Purkinje cell (primary cell): ENCODE measurements at places on chromosomes 2 and 18. TPM values are rescaled to one million over a fixed set of nuclear protein-coding genes. Genes with fewer than 3 reads are reported as not detected.

XIRP2 gene
- not detected in 2 replicates for polyA plus RNA-seq

LHCGR gene
- polyA plus RNA-seq = not detected in 2 replicates

ORC2 gene
- polyA plus RNA-seq = 4.7 and 6.4 TPM in 2 replicates

DYSF gene
- not detected in 2 replicates for polyA plus RNA-seq

CD8B gene
- polyA plus RNA-seq = not detected in 2 replicates

STPG4 gene
- 0.56 TPM in 1 of 2 replicates, not detected in the other for polyA plus RNA-seq

KIF1A gene
- 23.0 and 31.6 TPM in 2 replicates for polyA plus RNA-seq

PLEKHM3 gene
- polyA plus RNA-seq = 29.4 and 51.7 TPM in 2 replicates
